ENCODE measurements at places on chromosomes 7 and 10.

GRCh38 chr7:91411060-91411459 is 146.8 kb downstream of the FZD1 start:
- no peak for DNase-seq

DNA sequence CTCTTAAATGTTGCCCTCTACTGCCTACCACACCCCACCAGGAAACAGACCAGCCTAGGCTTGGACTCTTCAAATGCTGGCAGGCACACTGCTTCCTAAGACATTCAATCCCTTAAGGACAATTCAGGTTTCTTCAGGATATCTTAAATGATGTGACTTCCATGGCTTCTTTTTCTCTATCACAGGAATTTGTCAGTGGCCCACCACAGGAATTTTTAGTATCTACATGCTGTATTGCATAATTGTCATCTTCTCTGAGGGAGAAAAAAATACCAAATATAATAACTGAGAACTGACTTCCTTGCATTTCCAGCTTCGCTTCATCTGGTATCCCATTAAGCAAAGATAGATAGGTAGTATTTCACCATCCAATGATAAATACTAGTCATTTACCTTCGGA is 129.3 kb downstream of the WNT2 start:
- no peak for DNase-seq

- DNase-seq, result no peak
Observed at GRCh38 chr7:148901178-148901577, 17.1 kb upstream of the EZH2 start.

- DNase-seq, result no peak
Observed at GRCh38 chr7:147525325-147525724, 1065.2 kb upstream of the C7orf33 start.

DNA sequence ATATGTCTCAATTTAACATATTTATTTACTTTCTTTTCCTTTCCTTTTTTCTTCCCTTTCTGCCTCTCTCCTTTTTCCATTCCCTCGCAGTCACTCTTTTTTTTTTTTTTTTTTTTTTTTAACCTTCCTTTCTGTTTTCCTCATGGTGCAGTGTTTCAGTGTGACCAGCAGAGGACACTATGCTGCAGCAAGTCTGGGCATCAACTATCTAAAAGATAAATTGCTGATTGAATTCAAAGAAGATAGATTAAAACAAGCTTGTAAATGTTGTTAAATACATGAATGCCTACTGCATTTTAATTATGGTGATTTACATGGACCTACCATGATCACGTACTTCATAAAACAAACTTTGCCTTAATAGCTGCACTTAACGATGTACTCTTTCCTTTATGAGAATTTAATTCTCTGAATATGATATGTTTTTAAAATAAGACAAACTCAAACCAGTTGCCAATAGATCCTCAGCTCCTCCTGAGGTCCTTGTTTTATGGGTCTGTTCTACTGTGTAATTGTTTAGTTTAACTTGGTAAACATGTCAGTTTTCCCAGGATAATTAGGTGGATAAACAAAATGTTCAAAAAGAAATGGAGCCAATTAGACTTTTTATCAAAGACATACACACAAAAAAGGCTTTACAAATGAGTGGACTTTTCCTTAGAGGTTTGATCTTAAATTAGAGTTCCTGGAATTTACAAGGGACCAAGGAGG is 101.0 kb upstream of the AGR3 start:
- DNase-seq, result peak; percentile 77

DNA sequence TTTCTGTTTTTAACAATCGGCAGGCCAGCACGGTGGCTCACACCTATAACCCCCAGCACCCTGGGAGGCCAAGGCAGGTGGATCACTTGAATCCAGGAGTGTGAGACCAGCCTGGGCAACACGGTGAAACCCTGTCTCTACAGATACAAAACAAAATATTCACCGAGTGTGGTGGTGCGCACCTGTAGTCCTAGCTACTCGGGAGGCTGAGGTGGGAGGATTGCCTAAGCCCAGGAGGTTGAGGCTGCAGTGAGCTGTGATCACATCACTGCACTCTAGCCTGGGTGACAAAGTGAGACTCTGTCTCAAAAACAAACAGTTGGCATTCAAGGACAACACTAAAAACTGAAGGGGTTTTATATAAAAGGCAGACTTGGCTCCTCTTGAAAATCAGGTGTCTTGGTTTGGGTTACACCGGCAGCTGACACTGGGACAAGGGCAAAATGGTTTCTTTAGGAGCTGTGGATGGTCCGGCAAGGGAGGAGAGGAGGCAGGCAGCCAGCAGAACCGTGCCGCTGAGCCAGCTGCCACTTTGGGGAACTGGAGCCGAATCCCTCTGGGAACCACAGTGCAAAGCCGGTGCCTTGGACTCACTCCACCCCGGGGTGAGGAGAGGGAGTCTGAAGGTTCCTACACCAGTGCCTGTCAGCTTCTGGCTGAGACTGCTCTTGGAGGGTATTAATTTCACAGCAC is 52.6 kb downstream of the CHST3 start:
- peak; percentile 45 for DNase-seq

- DNase-seq, result no peak
Observed at GRCh38 chr7:106010866-106011265, 47.8 kb downstream of the CDHR3 start.

DNA sequence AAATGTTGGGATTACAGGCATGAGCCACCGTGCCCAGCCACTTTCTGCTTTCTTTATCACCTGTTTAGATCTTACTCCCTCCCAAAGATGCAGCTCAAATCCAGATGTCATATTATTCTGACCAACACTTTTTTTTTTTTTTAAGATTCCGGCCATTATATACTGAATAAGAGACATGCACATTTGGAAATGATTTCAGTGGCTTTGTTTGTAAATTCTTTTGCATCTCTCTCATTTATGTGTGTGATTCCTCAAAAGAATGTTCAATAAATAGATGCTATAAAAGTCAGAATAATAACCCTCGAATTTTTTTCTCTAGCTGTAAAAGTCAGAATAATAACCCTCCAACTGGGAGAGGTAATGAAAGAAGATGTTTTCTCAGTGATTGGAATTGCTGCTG is 25.4 kb downstream of the HECW1 start:
- DNase-seq, result no peak

GRCh38 chr7:46738796-46739195 is 817.7 kb upstream of the IGFBP3 start:
- no peak for DNase-seq

GRCh38 chr7:28509251-28510025 is 97.1 kb downstream of the CREB5 start:
- DNase-seq, result peak; percentile 57

GRCh38 chr10:23157691-23158369 is 34.3 kb upstream of the PTF1A start:
- peak; percentile 58 for DNase-seq

DNA sequence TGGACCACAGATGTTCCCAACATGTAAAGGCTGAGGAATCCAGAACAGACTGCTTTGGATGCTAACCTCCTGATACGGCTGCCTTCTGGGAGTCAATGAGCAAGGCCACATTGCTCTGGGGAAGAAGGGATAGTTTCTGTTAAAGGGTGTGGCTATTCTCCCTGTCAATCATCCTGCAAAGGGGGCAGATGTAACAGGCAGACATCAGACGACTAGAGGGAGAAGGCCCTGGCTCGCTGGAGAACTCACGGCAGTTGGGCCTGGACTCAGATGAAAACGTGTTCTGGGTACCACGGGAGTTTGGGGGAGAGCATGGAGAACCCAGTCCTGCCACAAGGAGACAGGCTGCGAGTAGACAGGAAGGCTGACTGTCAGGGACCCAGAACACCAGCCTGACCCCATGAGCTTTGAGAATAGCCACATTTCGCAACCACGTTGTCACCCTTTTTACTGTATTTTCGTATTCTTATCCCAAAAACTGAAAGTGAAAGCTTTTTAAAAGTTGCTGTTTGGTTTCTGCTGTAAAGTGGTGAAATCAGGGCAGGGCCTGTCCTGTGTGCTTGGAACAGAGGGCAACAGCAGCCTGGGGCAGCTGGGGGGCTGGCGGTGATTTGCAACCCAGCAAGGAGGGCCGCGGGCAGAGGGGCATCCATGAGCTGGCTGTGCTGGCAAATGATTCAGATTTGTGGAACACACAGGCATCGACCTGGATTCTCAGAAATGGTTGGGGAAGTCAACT is 95.3 kb downstream of the MYOF start:
- no peak for DNase-seq

- DNase-seq, result no peak
Observed at GRCh38 chr7:6451224-6451705, 3.5 kb upstream of the DAGLB start.

DNA sequence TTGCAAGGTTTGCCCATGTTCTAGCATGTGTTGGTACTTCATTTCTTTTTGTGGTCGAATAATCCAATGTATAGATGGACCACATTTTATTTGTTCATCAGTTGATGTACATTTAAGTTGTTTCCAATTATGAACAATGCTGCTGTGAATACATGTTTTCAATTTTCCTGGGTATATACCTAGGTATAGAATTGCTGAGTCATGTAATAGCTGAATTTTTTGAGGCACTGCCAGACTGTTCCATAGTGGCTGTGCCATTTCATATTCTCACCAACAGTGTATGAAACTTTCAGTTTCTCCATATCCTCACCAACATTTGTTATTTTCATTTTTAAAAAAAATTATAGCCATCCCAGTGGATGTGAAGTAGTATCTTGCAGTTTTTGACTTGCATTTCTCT is 90.5 kb downstream of the EZH2 start:
- DNase-seq, result no peak

- DNase-seq, result no peak
Observed at GRCh38 chr10:116768786-116769185, 26.4 kb upstream of the HSPA12A start.

DNA sequence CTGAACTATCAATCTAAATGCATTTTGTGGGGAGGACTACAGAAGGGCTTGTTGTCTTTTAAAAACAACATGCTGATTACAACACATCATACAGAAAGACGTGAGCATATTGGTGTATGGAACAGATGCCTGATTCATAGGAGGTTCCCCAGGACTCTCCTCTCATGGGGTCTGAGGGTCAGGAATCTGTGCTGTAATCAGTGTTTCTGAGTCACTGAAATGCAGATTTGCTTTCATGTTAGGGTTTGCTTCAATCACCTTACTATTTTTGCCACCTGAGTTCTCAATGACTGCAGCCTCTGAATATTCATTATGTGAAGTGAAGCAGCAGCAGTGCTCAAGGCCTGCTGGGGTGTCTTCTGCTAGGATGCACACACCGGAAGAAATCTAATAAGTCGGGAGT is 550 bp upstream of the ANK3 start:
- peak; percentile 63 for DNase-seq

- DNase-seq, result no peak
Observed at GRCh38 chr10:92508866-92509265, 65.0 kb downstream of the IDE start.
